Skeletal muscle tissue (tissue), 5 donors: ENCODE measurements at places on chromosomes 2 and 18. TPM values are rescaled to one million over a fixed set of nuclear protein-coding genes. Genes with fewer than 3 reads are reported as not detected.

The CGREF1 gene
- total RNA-seq = 2.1 TPM

The CRIM1 gene
- total RNA-seq = 44.9 TPM

The MBD1 gene
- 29.2 TPM for total RNA-seq

The AAK1 gene
- 17.7 TPM for total RNA-seq

The CHRNG gene
- 35.5 TPM for total RNA-seq

The KCNF1 gene
- 1.6 TPM for total RNA-seq

The RNF125 gene
- total RNA-seq = 9.4 TPM
